Activated CD4-positive, alpha-beta T cell treated with anti-CD3 and anti-CD28 coated beads, Interleukin-2, amount 10 ng/mL, durations not matched to agents 7 days and 5 days (primary cell): ENCODE measurements at places on chromosomes 4 and X. TPM values are rescaled to one million over a fixed set of nuclear protein-coding genes. Genes with fewer than 3 reads are reported as not detected.

GRCh38 chrX:134742573-134742972 lies 84.3 kb upstream of the PLAC1 start:
- H3K36me3 ChIP-seq, result no peaks in the 10 kb centered on the region
- no peak overlapping the region for H3K27ac ChIP-seq
- H3K4me1 ChIP-seq, result no peaks in the 10 kb centered on the region
- DNase-seq, result no peak

GRCh38 chr4:114924311-114924710 lies 189.1 kb downstream of the NDST4 start:
- H3K4me1 ChIP-seq, result no peaks in the 10 kb centered on the region
- H3K4me3 ChIP-seq, result no peak overlapping the region
- no peak for DNase-seq
- H3K27me3 ChIP-seq, result no peaks in the 10 kb centered on the region
- H3K36me3 ChIP-seq, result no peaks in the 10 kb centered on the region
- H3K27ac ChIP-seq, result no peak overlapping the region

- H3K27ac ChIP-seq, result no peak overlapping the region
- no peaks in the 10 kb centered on the region for H3K36me3 ChIP-seq
- peaks cover 4% of the 10 kb centered on the region for H3K27me3 ChIP-seq
- H3K4me3 ChIP-seq, result no peak overlapping the region
- no peak for DNase-seq
These were observed 200.0 kb downstream of the BCOR start for GRCh38 chrX:39897741-39898097.

GRCh38 chr4:23212558-23212957 lies 519.8 kb downstream of the GBA3 start:
- no peak overlapping the region for H3K4me3 ChIP-seq
- no peaks in the 10 kb centered on the region for H3K27me3 ChIP-seq
- H3K4me1 ChIP-seq, result no peaks in the 10 kb centered on the region
- no peaks in the 10 kb centered on the region for H3K36me3 ChIP-seq

- no peak for DNase-seq
- H3K4me1 ChIP-seq, result no peaks in the 10 kb centered on the region
- no peak overlapping the region for H3K4me3 ChIP-seq
- no peak overlapping the region for H3K27ac ChIP-seq
- no peaks in the 10 kb centered on the region for H3K27me3 ChIP-seq
These were observed 41.3 kb downstream of the HTT start for GRCh38 chr4:3115637-3116270.

- DNase-seq, result no peak
- H3K36me3 ChIP-seq, result no peaks in the 10 kb centered on the region
- H3K4me1 ChIP-seq, result peaks cover 4% of the 10 kb centered on the region
- H3K27me3 ChIP-seq, result peaks cover 33% of the 10 kb centered on the region
- H3K27ac ChIP-seq, result no peak overlapping the region
These were observed 240.4 kb upstream of the TET2 start for GRCh38 chr4:104906276-104906675.

DNA sequence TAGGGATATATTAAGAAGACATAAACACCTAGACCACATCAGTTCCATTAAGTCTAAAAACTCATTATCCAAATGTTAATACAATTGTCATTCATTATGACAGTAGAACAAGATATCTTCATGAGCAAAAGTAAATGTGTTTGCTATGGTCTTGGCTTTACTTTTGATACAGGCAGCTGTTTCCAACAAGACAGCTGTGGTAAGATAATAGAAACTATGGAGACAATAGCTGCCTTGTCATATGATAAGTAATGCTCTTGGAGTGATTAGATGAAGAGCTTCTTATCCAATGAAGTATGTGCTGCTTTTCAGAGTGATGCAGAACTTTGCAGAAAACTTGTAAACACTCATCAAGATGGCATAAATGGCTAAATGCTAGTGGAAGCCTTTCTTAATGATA lies 1066.0 kb downstream of the FSTL5 start:
- H3K4me3 ChIP-seq, result no peak overlapping the region
- no peaks in the 10 kb centered on the region for H3K36me3 ChIP-seq
- no peak for DNase-seq
- no peak overlapping the region for H3K27ac ChIP-seq
- no peaks in the 10 kb centered on the region for H3K4me1 ChIP-seq
- no peaks in the 10 kb centered on the region for H3K27me3 ChIP-seq

GRCh38 chrX:129116676-129117470 lies 406.4 kb downstream of the SMARCA1 start:
- DNase-seq, result no peak
- H3K27ac ChIP-seq, result no peak overlapping the region
- no peak overlapping the region for H3K4me3 ChIP-seq
- H3K4me1 ChIP-seq, result no peaks in the 10 kb centered on the region

- no peak overlapping the region for H3K4me3 ChIP-seq
- DNase-seq, result no peak
- no peaks in the 10 kb centered on the region for H3K36me3 ChIP-seq
- no peaks in the 10 kb centered on the region for H3K27me3 ChIP-seq
- H3K4me1 ChIP-seq, result no peaks in the 10 kb centered on the region
- H3K27ac ChIP-seq, result no peak overlapping the region
These were observed 171.2 kb upstream of the GPC4 start for GRCh38 chrX:133586443-133586842.

DNA sequence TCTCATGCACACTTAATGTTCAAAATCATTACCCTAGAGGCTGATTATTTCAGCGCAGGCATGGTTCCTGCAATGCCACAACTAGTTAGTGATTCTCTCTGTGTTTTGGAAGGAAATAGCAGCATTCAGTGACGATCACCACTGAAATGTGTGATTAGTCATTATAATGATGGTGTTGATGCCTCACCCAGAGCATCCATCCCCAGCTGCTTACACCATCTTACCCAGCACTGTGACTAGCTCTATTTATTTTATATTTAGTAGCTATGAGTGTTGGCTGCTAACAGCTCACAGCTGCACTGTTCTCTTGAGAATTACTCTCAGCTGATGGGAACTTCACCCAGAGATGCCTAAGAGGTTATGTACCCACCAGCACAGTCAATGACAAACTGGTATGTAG lies 60.5 kb upstream of the TSPAN7 start:
- H3K27me3 ChIP-seq, result no peaks in the 10 kb centered on the region
- H3K36me3 ChIP-seq, result no peaks in the 10 kb centered on the region
- DNase-seq, result no peak
- no peak overlapping the region for H3K4me3 ChIP-seq
- H3K27ac ChIP-seq, result no peak overlapping the region

DNA sequence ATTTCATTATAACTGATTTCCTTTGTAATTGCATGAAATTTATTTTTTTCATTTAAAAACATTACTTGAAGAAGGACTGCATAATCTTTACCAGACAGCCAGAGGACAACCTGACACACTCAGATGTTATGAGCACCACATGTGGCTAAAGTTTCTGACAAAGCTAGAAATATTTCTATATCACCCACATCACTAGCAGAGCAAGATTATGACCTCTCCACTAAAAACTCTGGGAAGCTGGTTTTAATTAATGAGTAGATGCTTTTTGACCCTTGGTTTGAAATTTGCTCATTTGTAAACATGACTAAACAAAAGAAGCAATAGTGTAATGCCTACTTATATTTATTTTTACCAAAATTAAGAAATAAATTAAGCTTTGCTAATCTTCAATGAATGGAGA lies 661.5 kb upstream of the EPHA5 start:
- no peak overlapping the region for H3K27ac ChIP-seq
- no peaks in the 10 kb centered on the region for H3K4me1 ChIP-seq
- no peak overlapping the region for H3K4me3 ChIP-seq
- no peaks in the 10 kb centered on the region for H3K36me3 ChIP-seq
- no peak for DNase-seq

- H3K4me3 ChIP-seq, result no peak overlapping the region
- H3K4me1 ChIP-seq, result no peaks in the 10 kb centered on the region
- DNase-seq, result no peak
- H3K36me3 ChIP-seq, result no peaks in the 10 kb centered on the region
- no peaks in the 10 kb centered on the region for H3K27me3 ChIP-seq
These were observed 209.3 kb upstream of the MAOA start for GRCh38 chrX:43446752-43447151.

- H3K27ac ChIP-seq, result no peak overlapping the region
- DNase-seq, result no peak
- peaks cover 31% of the 10 kb centered on the region for H3K27me3 ChIP-seq
- H3K36me3 ChIP-seq, result no peaks in the 10 kb centered on the region
- H3K4me1 ChIP-seq, result peaks cover 7% of the 10 kb centered on the region
- no peak overlapping the region for H3K4me3 ChIP-seq
These were observed 1.4 kb downstream of the UGT8 start for GRCh38 chr4:114599903-114600552.

DNA sequence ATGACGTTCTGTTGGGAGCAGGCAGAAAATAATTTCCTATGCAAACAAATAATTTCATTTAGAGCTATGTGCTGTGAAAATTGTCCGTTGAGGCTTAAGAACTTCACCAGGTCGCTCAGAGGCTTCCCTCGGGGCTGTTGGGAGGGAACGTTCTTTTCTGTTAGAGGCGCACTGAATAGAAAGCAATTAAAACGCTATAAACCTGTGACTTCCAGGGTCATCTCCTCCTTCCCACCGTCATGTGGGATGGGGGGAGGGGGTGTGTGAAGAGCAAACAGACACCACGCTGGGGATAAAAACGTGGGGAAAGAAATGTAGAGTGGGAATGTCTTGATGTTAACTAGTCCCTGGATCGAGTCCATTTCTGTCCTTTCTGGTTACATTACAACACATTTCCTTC lies 35.2 kb upstream of the ZNF518B start:
- peaks cover 7% of the 10 kb centered on the region for H3K4me1 ChIP-seq
- no peak overlapping the region for H3K27ac ChIP-seq
- no peak overlapping the region for H3K4me3 ChIP-seq
- no peak for DNase-seq
- no peaks in the 10 kb centered on the region for H3K36me3 ChIP-seq
- peaks cover 2% of the 10 kb centered on the region for H3K27me3 ChIP-seq

GRCh38 chr4:85496933-85497332 lies 22.0 kb downstream of the ARHGAP24 start:
- no peaks in the 10 kb centered on the region for H3K27me3 ChIP-seq
- no peaks in the 10 kb centered on the region for H3K36me3 ChIP-seq
- H3K27ac ChIP-seq, result no peak overlapping the region

DNA sequence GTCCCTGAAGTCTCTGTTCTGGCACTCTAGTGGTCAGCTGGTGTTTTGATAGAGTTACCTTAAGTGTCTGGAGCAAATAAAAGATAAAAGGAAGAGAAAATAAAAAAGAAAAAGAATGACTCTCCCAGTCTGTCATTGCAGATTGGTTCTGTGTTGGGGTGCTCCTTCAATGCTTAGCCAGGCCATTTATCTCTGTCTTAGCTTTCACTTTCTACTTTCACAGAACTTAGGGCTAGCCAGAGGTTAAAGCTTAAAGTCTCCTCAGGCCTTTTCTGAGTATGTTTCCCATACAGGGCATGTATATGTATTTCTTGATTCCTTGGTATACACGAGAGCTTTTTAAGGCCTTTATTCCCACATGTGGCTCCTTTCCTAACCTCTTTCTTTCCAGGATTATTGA lies 83.1 kb upstream of the TEX13D start:
- peaks cover 13% of the 10 kb centered on the region for H3K4me1 ChIP-seq
- peaks cover 6% of the 10 kb centered on the region for H3K36me3 ChIP-seq
- no peak overlapping the region for H3K4me3 ChIP-seq
- H3K27me3 ChIP-seq, result no peaks in the 10 kb centered on the region
- peak overlapping the region; percentile 31 for H3K27ac ChIP-seq
- DNase-seq, result no peak

DNA sequence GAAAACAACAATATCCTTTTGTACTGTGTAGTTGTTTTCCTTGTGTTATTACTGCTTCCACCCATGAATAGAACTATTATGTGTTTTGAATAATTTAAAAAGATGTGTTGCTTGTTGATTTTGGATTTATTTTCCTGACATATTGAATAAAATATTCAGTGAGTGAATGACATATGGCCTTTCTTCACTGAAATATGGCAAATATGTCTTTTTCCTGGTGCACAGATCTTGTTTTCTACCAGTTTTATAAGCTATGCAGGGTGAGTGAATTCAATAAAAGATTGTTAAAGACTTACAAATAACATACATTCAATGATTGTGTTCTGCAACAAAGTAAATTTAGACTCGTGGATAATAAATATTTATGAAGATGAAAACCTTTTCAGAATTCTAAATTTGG lies 1216.3 kb upstream of the ADGRL3 start:
- no peak for DNase-seq
- no peak overlapping the region for H3K27ac ChIP-seq
- H3K36me3 ChIP-seq, result no peaks in the 10 kb centered on the region
- no peaks in the 10 kb centered on the region for H3K4me1 ChIP-seq

DNA sequence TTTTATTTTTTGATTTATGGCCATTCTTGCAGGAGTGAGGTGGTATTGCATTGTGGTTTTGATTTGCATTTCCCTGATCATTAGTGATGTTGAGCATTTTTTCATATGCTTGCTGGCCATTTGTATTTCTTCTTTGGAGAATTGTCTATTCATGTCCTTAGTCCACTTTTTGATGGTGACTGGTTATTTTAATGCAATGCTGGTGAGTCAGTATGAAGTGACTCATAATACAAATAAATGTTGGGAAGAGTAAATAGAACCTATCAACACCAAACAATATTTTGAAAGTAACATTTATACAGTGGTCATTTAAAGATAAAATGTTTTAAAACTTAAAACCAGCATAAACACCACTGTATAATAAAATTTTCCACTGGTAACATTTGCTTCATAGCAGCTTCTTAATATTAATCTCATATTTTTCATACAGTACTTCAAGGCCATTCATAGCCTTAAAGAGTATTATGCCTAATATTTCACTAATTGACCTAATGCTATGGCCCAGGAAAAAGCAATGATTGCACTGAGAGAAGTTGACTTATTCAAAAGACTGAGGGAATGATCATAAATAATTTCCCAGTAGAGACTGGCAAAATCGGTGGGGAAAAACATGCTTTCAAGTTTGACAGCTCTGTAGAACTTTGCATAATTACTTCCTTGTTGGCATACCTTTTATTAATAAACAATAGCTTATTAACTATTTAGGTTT lies 33.9 kb downstream of the CASK start:
- H3K36me3 ChIP-seq, result peaks cover 28% of the 10 kb centered on the region
- H3K4me1 ChIP-seq, result no peaks in the 10 kb centered on the region
- no peak overlapping the region for H3K27ac ChIP-seq

- peaks cover 13% of the 10 kb centered on the region for H3K27me3 ChIP-seq
- peaks cover 9% of the 10 kb centered on the region for H3K36me3 ChIP-seq
- no peak for DNase-seq
- no peak overlapping the region for H3K4me3 ChIP-seq
- H3K4me1 ChIP-seq, result peaks cover 20% of the 10 kb centered on the region
- no peak overlapping the region for H3K27ac ChIP-seq
These were observed 24.6 kb downstream of the PPP3CA start for GRCh38 chr4:101322743-101323142.

GRCh38 chr4:47642191-47642830 lies 157.2 kb downstream of the ATP10D start:
- H3K27ac ChIP-seq, result no peak overlapping the region
- no peaks in the 10 kb centered on the region for H3K36me3 ChIP-seq
- no peak overlapping the region for H3K4me3 ChIP-seq
- no peak for DNase-seq

- H3K4me3 ChIP-seq, result no peak overlapping the region
- H3K27me3 ChIP-seq, result no peaks in the 10 kb centered on the region
- H3K4me1 ChIP-seq, result no peaks in the 10 kb centered on the region
- H3K27ac ChIP-seq, result no peak overlapping the region
- no peaks in the 10 kb centered on the region for H3K36me3 ChIP-seq
- no peak for DNase-seq
These were observed 96.3 kb downstream of the TMA16 start for GRCh38 chr4:163590619-163591264.

Gene MAPK10
- total RNA-seq, result not detected

Gene DACH2
- not detected for total RNA-seq

Gene STK32B
- total RNA-seq, result not detected

Gene SERPINA7
- not detected for total RNA-seq

Gene BEX2
- 5.0 TPM for total RNA-seq

Gene GAGE1
- not detected for total RNA-seq

Gene RRH
- total RNA-seq, result not detected

Gene HPGDS
- total RNA-seq, result not detected

Gene FABP2
- not detected for total RNA-seq

Gene CXXC4
- not detected for total RNA-seq

Gene CT45A7
- not detected for total RNA-seq

Gene VSIG4
- not detected for total RNA-seq
